Urothelium cell line (cell line): ENCODE measurements at places on chromosomes 11 and 22.

- no peak for DNase-seq
Observed at GRCh38 chr11:27211370-27212127, 151.5 kb downstream of the CCDC34 start.

DNA sequence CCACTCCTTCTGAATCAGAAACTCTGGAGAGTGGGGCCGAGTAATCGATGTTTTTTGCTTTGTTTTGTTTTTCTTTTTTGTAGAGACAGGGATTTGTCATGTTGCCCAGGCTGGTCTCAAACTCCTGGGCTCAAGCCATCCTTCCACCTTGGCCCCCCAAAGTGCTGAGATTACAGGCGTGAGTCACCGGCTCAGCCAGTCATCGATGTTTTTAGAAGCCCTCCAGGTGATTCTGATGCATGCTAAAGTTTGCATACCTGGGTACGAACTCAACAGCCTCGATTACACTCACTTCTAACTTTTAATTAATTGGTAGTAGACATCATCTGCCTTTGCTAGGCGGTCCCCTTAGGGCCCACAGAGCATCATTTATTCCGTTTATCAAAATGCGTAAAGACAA is 50.3 kb downstream of the C11orf71 start:
- DNase-seq = no peak

GRCh38 chr11:7546324-7546791 is 32.6 kb downstream of the PPFIBP2 start:
- DNase-seq = no peak

DNA sequence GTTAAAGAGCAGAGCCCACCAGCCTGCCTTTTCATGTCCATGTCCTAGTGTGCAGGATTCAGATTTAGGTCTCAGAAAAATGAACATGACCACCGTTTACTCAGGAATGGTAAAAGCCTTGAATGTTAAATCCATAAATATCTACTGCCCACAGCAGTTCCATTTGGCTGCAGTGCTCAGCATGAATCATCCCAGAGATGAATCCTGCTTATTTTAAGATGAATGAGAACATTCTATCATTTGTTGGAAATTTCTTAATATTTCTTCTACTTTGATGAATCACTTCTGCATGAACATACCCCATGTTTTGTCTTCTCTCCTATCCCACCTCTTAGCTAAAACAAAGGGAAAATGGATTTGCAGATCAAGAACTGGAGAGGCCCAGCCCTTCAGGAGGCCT is 47.5 kb upstream of the AQP11 start:
- no peak for DNase-seq

GRCh38 chr11:88353835-88354496 is 16.4 kb upstream of the CTSC start:
- no peak for DNase-seq

DNA sequence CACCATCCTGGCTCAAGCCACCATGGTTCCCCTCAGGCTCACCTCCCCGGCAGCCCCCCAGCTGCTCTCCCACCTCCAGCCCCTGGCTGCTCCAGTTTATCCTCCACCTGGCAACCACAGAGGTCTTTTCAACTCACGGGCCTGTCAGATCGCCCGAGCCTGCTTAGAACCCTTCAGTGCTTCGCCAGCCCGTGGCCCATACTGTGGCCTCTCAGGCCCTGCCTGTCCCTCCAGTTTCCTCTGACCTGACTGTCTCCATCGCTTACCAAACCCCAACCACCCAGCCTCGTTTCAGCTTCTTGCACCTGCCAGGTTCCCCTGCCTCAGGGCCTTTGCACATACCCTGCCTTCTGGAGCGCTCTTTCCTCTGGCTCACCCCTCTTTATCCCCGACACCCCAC is 6.9 kb downstream of the KCNC1 start:
- no peak for DNase-seq

DNA sequence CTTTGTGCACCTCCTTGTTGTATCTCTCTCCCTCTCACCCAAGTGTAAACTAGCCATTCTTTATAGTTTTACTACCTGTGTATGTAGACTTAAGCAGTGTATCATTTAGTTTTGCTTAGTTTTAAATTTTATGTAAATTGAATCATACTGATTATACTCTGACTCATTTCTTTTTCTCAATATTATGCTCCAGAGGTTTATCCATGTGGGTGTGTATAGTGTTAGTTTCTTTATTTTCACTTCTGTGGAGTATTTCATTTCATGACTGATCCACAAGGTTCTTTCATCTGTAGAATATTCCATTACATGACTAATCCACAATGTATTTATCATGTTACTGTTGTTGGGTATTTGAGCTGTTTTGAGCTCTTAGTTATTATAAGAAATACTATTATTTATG is 62.0 kb downstream of the CCDC34 start:
- DNase-seq = no peak

- DNase-seq = peak; percentile 58
Observed at GRCh38 chr11:36744375-36745168, 146.5 kb upstream of the RAG2 start.
